T-helper 22 cell (primary cell): ENCODE measurements at places on chromosomes 6 and 20.

- DNase-seq, result no peak
These were observed 19.4 kb downstream of the GPX6 start for GRCh38 chr6:28496099-28496779.

DNA sequence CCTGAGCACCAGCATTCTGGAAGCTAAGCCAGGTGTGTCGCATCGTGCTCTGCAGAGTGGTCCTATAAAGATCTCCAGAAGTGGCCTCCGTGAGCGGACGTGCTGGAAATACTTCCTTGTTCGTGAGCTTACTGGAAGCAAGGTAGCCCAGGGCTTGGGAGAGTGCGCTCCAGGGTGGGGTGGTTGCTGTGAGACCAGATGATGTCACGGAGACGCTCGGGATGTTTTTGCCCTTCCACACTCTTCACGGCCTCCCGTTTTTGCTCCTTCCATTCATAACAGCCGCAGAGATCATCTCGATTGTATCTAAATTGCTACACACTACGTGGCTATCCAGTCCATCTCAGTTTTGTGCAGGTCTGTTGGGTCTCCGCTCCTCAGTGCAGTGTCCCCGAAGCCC is 373.4 kb downstream of the THBS2 start:
- DNase-seq, result no peak

DNA sequence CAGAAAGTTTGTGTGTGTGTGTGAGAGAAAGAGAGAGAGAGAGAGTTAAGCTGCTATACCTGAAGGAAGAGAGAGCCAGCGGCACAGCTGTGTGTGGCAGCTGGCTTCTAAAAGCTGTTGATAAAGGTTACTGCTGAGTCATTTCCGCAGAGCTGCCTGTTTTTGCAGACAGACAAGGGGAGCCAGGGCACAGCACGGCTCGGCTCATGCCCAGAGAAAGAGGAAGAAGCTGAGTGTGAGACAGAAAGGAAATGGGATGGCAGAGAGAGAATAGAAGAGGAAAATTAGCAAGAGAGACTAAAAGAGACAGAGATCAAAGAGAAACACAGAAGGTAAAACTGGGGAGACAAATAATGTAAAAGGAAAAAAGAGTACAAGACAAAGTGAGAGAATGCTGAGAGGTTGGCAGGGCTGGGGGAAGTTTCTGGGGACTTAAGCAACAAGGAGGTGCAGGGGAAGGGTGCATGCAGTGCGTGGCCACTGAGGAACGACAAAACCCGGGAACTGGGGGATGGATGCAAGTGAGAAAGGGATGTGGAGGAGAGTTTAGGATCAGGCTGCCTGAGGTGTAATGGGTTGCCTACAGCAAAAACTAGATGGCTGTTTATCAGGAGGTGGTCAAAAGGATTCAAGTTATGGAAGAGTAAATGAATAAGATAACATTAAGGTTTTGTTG is 22.7 kb downstream of the HLA-A start:
- DNase-seq, result peak; percentile 77

- no peak for DNase-seq
These were observed 191.2 kb upstream of the SOX4 start for GRCh38 chr6:21402368-21402767.

GRCh38 chr6:134288538-134289203 is 29.2 kb downstream of the SGK1 start:
- no peak for DNase-seq

DNA sequence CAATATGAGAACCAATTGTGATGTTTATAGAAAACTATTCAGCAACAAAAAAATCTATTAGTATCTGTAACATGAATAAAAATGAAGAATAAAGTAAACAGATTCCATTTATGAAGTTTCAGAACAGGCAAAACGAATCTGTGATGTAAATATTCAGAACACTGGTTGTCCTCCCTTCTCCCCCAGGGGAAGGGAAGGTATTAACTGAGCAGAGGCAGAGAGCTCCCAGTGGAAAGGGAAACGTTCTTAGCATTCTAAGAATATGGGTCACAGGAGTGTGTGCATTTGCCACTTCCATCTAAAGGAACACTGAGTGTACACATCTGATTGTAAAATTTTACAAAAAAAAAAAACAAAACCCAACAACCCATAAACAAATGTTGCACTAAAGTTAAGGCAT is 23.1 kb downstream of the SPAG4 start:
- no peak for DNase-seq

DNA sequence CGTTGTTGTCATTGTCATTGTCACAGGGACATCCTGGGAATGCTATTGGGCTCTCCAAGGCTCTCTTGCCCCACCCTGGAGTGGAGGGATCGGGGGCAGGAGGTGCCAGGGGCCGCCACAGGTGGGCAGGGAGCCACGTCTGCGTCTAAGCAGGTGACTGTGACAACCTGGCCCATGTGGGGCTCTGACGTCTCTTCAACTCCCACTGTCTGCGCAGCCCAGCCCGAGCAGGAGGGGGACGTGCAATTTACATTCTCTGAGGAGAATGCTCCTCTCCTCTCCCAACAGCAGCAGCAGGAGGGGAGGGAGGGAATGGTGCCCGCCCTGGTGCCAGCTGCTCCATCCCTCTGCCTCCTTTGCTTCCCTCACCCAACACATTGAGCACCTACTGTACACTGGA is 50.1 kb downstream of the GRM4 start:
- no peak for DNase-seq

DNA sequence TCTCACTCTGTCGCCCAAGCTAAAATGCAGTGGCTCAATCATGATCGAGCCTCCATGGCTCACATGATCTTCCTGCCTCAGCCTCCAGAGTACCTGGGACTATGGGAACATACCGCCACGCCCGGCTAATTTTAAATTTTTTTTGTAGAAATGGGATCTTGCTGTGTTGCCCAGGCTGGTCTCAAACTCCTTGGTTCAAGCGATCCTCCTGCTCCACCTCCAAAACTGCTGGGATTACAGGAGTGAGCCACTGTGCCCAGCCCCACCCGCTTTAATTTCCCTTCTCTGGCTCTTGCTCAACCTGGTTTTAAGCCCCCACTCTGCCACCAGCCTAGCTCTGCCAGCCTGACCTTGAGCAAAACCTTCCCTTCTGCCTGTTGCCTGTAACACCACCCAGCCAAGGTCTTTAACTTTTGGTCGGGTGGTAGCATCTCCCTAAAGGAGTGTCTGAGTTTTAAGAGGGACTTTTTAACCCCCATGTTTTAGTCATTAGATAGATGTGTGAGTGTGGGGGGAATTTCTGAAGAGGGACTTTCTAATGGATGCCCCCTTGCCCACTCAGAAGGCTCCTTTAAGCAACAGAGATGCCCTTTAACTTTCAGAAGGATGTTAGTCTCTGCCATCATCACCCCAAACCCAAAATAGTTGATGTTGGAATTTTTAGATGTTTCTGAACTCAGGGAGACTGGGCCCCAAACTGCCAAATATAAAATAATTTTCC is 71.8 kb upstream of the FOXP4 start:
- no peak for DNase-seq

DNA sequence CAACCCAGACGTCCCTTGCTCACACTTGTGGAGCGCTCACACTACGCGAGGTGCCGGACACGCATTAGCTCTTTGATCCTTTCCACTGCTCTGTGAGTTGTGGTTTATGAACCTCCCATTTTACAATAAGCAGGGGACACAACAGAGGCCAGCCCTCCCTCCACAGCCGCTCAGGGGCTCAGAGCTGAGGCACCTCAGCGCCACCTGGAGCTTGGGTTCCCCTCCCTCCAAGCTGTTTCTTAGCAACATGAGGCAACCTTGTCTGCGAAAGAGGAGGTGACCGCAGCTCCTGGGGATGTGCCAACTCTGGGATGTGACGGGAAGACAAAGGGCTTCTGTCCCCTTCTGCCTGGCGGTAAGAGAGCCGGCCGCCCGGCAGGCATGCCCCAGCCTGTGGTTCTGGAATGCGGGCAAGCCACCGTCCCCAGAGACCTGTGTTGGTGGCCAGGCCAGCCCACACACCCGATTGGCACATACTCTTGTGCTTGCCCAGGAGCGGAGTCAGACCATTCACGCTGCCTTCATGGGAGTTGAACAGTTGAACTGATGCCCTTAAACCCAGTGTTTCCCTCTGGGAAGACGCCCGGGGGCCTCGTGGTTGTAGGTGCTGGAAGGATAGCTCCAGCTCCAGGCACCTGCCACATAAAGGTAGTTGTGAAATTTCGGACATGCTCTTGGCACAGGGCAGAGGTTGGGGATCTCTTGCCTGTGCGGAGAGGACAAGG is 44.5 kb downstream of the RBM38 start:
- no peak for DNase-seq

GRCh38 chr6:82143041-82143481 is 104.5 kb downstream of the IBTK start:
- DNase-seq, result no peak

DNA sequence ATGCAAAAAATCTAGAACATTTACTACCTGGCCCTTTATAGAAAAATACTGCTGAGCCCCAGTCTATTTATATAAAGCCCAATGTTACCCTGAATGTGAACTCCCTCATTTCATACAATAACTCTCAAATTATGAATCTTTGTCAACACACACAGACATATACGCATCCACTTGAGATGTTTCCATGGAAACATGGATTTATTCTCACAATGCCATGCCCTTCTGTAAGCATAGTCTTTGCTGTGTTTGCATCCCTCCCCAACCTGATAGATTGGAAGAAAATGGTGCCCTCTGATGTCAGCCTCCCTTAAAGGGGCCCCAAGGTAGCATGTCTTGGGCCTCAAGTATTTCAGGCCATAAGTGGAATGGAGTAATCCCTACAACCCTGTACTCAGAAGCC is 573.1 kb downstream of the KIF16B start:
- DNase-seq, result no peak

GRCh38 chr6:137764464-137764863 is 102.6 kb upstream of the TNFAIP3 start:
- DNase-seq, result no peak

DNA sequence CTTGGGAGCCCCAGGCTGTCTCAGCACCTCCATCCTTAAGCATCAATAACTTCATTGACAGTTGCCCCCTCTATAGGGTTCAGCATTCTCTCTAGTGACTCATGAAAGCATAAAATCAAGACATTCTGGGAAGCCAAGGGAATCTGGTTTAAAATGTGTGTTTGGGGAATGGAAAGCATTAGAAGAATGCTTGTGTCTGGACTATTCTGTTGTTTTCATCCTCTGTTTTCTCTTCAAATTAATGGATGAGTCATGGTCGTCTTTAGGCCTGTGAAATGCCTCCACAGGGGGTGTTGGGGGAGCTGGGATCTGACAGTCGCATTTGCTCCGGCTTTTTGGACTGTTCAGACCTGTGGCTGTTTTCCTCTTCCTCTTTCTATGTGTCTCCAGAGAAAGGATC is 279.7 kb downstream of the CDC5L start:
- DNase-seq, result no peak

DNA sequence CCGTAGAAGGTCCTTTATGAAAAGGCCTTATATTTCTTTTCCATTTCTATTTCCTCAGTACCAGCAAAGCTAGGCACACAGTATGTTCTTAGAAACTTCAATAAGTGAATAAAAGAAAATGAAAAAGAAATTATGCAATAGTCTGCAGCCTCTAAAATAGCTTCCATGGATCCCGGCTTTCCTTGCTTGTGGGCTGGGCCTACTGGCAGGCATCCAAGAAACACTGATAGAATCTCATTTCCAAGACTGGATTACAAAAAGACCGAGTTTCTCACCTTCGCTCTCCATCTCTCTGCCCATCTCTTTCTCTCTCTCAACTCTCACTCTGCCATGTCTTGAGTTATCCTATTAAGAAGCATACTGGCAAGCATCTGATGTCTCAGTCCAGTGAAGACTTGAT is 187.5 kb upstream of the FKBP1C start:
- DNase-seq, result no peak

GRCh38 chr20:11001764-11002540 is 328.2 kb upstream of the JAG1 start:
- no peak for DNase-seq

- DNase-seq, result no peak
These were observed 122.2 kb downstream of the JPH2 start for GRCh38 chr20:44064501-44065400.

- DNase-seq, result peak; percentile 64
These were observed 1.6 kb downstream of the SLC17A9 start for GRCh38 chr20:62953839-62954703.

DNA sequence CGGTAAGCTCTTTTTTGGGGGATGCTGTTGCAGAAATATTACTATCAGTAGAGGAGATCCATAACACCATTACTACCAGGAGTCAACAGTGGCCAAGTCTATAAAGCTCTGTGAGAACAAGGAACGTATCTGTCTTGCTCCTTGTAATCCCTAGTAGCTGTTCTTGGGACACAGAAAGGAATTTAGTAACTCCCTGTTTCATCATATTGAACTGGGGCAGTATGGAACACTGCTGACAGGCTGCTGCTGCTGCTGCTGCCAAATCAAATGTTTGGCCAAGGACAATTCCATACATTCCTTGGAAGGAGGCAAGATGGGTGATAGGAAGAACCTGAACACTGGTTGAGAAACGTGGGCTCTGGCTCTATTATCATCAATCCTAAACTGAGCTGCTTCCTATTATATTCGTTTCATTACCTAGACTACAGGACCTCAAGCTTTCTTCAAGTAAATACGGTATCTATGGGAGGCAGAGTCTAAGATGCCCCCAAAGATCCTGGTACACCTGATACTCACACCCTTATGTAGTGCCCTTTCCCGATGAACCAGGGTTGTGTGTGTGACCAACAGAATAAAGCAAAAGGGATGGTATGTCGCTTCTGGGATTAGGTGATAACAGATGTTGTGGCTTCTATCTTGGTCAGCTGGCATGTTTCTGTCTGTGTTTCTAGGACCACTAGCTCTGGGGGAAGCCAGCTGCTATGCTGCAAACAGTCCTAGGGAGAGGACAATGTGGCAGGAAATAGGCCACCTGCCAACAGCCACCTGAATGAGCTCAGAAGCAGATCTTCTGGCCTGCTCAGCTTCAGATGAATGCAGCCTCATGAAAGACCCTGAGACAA is 39.5 kb downstream of the ELOVL5 start:
- DNase-seq, result no peak

GRCh38 chr6:152272486-152272885 is 364.7 kb downstream of the SYNE1 start:
- no peak for DNase-seq

- no peak for DNase-seq
These were observed 268.8 kb downstream of the ARID1B start for GRCh38 chr6:157045831-157046454.

- DNase-seq, result no peak
These were observed 69.7 kb downstream of the PDE7B start for GRCh38 chr6:135921188-135921587.

GRCh38 chr6:112373866-112374520 is 26.9 kb downstream of the RFPL4B start:
- no peak for DNase-seq

GRCh38 chr6:25057111-25057905 is 121.5 kb upstream of the RIPOR2 start:
- DNase-seq, result no peak

DNA sequence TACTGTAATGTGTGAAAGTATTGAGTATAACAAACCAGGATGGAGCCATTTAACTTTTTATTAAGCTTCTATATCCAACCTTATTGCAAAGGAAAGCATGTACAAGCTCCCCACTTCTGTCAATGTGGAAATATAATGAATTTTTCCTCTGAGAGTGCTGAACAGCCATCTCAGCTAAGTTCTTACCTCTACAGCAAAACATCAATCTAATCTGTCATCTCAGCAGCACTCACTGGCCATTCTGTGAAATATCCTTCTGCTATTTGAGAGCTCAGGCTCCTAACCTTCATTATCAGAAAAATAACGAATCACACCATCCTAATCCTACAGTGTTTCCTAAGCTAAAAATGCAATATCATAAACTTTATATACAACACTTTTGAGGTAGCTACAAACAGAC is 194.0 kb upstream of the RNF217 start:
- DNase-seq, result no peak
